ENCODE measurements at places on chromosomes 3 and 15. TPM values are rescaled to one million over a fixed set of nuclear protein-coding genes. Genes with fewer than 3 reads are reported as not detected.

Gene IP6K1
- total RNA-seq = 17.8 TPM

GRCh38 chr15:52568601-52569585 lies at the start of gene ARPP19:
ARPP19 (minus strand) TSS chr15:52569030; CDS start chr15:52568892, 138 bp downstream.
- peak; percentile 93 for DNase-seq

DNA sequence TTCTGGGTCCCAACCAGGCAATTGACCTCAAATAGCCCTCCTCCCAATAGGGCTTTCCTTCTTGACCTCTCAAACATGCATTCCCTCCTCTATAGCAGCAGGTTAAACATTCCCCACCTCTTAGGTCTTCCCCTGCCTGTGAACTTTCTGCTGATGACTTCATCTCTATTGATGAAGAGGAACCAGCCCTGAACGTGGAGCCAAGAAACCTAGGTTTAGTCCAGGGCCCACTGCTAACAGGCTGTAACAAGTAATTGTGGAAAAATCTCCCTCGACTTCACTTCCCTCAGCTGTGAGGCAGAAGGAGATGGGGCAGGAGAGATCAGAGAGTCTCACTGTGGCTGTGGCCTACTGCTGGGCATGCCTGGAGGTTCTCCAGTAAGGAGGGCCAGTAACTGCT lies 24.7 kb downstream of the ILDR1 start:
- DNase-seq = no peak

GRCh38 chr15:76626611-76627010 lies 278.5 kb downstream of the SCAPER start:
- DNase-seq = no peak

- DNase-seq = no peak
Observed at GRCh38 chr3:191761906-191762305, 300.9 kb downstream of the PYDC2 start.
